ENCODE measurements at places on chromosomes 5 and 9. TPM values are rescaled to one million over a fixed set of nuclear protein-coding genes. Genes with fewer than 3 reads are reported as not detected.

- DNase-seq: no peak
These were observed 89.8 kb upstream of the GABRP start for GRCh38 chr5:170693701-170694100.

DNA sequence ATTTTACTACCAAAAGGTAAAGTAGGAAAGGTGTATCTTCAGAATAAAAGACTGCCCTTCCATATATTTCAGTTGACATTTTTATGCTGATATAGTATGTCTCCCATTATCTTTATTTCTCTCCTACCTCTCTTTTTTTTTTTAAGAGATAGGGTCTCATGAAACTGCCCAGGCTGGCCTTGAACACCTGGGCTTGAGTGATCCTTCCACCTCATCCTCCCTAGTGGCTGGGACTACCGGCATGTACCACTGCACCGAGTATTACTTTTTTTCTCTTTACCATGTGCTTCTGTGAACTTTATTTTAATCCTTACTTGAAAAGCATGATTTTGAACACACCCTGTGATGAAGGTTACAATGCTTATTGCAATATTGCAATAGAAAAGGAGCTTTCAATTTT is 42.7 kb downstream of the NIPBL start:
- DNase-seq: no peak

DNA sequence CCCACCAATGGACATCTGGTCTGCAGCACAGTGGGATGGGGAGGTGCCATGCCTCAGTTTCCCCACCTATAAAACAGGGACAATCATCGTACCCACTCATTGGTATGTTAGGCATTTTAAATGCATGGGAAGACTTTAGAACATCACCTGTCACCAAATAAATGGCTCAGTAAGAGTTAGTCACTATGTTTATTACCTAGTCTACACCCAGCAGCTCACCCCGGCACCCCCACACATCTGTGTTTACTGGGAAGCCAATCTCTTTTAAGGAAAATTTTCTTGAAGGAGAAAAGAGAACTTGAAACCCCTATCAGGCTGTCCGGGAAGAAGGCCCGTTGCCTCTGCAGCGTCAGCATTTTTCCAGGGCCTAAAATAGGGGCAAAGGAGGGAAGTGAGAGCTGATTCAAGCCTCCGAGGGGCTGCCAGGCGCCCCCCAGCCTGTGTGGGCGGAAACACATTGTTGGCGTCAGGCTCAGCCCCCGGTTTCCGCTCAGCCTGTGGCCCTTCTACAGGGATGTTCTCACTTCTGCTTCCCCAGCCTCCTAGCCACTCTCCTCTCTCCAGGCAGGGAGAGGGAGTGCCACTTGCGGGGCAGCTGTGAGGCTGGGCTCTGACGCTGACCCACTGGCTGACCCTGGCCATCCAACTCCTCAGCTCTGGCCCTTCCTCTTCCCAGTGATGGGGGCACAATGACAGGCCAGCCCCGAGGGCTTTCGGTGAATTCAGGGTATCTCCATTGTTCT is 4.6 kb downstream of the CSF1R start:
- DNase-seq: no peak

Gene COQ4
- polyA plus RNA-seq: 68.8 TPM

GRCh38 chr9:37775216-37775919 is 9.5 kb downstream of the EXOSC3 start:
- no peak for DNase-seq

Gene TNC
- 19.6 TPM for polyA plus RNA-seq

Gene PCDHB7
- 1.1 TPM for polyA plus RNA-seq

GRCh38 chr5:57338068-57338867 is 144.3 kb downstream of the ACTBL2 start:
- peak; percentile 18 for DNase-seq

DNA sequence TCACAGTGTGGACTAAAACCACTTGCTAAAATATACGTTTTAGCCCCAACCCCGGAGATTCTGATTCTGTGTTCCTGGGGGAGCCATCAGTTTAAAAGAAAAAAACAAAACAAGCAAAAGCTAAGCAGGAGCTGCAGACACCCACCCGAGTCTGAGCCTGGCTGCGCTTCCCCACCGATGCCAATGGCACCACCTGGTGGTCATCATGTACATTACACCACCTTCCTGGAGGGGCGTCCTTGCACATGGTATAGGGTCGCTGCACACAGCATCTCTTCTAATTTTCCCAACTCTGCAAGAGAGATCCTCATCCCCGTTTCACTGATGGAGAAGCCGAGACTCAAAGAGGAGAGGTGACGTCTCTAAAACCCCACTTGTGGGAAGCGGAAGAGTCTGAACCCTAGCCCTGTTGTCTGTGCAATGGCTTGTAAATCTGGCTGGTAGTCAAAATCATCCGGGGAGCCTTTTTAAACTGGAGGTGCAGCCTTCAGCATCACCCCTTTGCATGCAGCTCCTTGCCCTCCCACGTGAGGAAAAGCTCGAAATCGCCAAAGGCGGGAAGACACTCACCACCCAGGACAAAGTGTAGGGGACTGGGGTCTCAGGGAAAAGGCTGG is 23.1 kb upstream of the CNOT6 start:
- peak; percentile 56 for DNase-seq

GRCh38 chr5:174454464-174454863 is 269.9 kb upstream of the MSX2 start:
- no peak for DNase-seq

- no peak for DNase-seq
These were observed 35.8 kb downstream of the SEC61B start for GRCh38 chr9:99257723-99258389.
